ENCODE measurements at places on chromosomes 2 and 18.

- no peak for DNase-seq
Observed at GRCh38 chr2:234628953-234629352, 132.1 kb upstream of the ARL4C start.

GRCh38 chr2:57899898-57900297 is 146.7 kb upstream of the VRK2 start:
- DNase-seq = no peak

DNA sequence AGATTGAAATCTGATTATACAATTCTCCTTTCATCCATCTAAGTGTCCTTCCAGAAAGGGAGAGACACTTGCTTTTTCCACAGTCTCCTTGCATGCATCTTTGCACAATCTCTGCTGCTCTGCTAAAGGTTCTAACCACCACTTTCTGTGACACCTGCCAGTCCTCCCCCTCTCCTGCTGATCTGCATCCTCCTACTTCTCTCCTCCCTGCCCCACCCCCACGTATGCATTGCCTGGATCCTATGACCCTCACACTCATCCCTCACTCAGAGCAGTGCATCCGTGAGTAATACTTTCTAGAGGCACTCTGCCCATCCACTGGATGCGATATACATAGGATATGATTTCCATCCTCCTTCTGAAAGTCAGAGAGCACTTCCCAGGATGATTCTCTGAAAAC is 27.7 kb upstream of the TRAPPC8 start:
- no peak for DNase-seq

DNA sequence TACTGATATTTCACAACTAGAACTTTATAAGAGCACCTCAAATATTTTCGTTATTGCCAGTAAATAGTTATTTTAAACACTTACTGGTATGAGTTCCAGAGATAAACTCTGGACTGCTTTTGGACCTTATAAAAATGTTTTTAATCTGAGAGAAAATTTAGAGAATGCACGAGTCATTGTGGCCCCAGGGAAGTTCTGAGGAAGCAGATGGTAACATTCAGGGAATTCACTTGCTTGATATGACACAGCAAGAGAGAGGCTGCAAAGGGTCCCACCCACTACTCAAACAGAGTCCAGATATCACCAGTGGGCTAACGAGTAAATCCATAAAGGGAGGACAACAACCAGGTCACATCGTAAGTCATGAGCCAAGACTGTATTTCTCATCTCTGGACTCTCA is 526.8 kb downstream of the TDRD15 start:
- no peak for DNase-seq

- DNase-seq = no peak
Observed at GRCh38 chr2:76862901-76863300, 659.3 kb downstream of the LRRTM4 start.

- DNase-seq = no peak
Observed at GRCh38 chr2:132515010-132515409, 98.4 kb downstream of the GPR39 start.

DNA sequence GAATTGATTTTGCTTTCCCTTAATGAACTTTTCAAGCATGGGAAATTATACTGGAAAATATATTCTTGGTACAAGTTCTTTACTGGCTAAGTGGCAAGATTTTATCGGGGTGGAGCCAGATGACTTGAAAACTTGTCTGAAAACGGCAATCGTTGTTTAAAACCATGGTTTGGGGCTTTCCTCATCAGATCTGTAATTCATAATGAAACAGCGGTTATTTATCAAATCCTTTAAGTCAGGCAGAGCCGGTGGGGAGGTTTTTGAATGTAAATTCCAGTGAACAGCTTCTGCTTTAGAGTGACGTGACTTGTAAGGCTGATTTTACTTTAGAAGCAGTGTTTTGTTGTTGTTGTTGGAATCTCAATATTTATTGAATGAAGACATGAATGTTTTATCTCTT is 2.6 kb downstream of the SEC11C start:
- no peak for DNase-seq

DNA sequence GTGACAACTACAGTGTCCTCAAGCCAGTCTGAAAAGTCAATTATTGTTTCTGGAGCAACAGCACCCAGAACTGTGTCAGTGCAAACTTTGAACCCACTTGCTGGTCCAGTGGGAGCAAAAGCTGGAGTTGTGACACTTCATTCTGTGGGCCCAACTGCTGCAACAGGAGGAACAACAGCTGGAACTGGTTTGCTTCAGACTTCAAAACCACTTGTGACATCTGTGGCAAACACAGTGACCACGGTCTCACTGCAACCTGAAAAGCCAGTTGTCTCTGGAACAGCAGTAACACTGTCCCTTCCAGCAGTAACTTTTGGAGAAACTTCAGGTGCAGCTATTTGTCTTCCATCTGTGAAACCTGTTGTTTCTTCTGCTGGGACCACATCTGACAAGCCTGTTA is 59.8 kb downstream of the TAF4B start:
- DNase-seq = peak; percentile 18

DNA sequence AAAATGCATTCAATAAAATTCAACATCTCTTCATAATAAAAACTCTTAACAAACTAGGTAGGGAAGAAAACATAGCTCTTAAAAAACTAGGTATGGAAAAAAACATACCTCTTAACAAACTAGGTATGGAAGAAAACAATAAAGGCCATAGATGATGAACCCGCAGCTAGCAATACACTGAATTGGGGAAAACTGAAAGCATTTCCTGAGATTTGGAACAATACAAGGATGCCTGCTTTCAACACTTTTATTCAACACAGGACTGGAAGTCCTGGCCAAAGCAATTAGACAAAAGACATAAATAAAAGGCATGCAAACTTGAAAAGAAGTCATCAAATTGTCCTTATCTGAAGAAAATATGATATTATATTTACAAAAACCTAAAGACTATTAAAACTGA is 67.8 kb downstream of the NCKAP1 start:
- DNase-seq = no peak

DNA sequence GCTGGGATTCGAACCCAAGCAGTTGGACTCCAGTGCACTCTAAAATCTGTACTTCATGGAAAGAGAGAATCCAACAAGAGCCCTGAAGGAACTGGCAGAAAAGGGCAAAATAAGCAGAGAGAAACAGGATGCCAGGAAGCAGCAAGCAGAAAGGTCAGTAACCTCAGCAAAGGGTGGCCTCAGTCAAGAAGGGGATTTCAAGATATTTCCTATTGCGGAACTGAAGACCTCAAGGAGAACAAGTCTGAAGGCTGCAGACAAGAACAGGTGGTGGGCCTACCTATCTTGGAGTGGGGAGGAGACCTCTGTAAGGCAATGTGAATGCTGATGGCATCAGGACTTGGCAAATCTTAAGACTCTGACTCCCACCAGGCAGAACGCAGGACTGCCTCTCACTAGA is 20.1 kb upstream of the MREG start:
- DNase-seq = no peak

DNA sequence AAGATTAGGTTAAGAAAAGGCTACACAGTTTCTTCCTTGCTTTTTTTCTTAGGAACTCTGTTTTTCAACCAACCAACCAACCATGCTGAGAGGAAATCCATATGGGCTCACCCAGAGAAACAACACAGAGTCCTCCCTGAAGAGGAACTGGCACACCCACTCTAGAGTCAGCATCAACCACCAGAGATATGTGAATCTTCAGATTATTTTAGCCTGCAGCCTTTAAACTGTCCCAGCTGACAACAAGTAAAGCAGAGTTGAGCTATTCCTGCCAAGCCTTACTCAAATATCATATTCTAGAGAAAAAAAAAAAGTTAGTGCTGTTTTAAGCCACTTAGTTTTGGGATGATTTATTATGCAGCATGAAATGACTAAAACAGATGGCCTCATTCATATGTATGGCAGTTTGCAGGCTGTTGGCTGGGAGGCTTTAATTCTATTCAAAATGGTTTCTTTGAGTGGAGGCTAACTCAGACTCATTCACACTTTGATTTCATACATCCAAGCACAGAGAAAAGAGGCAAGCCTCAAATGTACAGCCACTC is 1637.7 kb upstream of the LRRTM1 start:
- no peak for DNase-seq

DNA sequence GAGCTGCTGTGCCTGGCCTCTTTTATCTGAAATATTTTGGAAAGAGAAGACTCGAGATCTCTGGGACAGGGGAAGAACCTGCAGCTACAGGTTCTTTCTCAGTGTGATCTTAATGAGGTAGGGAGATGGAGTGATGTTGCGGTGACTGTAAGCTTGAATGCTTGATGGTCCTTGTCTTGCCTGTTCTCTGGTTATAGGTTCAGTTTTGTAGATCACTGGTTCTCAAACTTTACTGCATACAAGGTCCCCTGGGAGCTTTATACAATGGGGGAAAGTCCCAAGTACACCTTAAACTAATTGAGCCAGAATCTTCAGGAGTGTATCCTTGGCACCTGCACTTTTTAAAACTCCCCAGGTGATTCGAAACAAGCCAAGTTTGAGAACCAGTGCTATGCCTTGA is 136.7 kb upstream of the CXCR4 start:
- DNase-seq = no peak

- no peak for DNase-seq
Observed at GRCh38 chr2:1406434-1406833, 6.8 kb upstream of the TPO start.

DNA sequence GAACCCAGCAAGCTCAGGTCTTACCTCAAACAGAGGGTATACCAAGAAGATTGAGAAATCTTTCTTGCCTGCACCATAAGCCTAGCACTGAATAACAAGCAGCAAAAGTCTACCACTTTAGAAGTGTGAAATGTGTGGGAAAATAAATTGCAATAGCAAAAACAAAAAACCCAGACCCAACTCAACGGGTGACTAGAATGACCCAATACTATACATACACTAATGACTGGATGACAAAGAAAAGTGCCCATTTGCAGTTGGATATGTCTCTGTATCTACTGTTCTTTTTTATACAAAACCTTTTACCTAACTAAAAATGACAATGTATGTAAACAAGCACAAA is 950.6 kb downstream of the TRIB2 start:
- DNase-seq = no peak

- DNase-seq = no peak
Observed at GRCh38 chr18:30970196-30970816, 72.2 kb downstream of the DSC3 start.

DNA sequence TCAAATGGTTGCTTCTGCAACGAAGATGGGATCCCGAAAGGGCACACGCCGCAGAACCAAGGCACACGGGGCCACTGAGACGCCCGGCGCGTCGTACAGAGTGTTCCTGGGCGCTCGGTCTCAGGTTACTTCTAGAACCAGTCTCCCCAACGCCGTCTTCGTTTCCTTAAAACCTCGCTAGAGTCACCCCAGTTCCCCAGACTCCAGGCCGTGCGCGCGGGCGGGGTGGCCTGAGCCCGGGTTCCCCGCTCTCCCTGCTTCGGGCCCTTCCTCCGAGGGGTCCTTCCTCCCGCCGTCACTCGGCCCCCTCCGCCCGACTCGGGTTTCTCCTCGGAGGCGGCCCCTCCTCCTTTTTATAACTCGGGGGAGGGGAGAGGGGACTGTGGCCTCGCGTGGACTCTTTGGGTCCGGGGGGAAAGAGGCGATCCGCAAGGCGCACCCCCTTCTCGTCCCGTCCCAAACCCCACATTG is 774 bp upstream of the FZD7 start:
- no peak for DNase-seq

DNA sequence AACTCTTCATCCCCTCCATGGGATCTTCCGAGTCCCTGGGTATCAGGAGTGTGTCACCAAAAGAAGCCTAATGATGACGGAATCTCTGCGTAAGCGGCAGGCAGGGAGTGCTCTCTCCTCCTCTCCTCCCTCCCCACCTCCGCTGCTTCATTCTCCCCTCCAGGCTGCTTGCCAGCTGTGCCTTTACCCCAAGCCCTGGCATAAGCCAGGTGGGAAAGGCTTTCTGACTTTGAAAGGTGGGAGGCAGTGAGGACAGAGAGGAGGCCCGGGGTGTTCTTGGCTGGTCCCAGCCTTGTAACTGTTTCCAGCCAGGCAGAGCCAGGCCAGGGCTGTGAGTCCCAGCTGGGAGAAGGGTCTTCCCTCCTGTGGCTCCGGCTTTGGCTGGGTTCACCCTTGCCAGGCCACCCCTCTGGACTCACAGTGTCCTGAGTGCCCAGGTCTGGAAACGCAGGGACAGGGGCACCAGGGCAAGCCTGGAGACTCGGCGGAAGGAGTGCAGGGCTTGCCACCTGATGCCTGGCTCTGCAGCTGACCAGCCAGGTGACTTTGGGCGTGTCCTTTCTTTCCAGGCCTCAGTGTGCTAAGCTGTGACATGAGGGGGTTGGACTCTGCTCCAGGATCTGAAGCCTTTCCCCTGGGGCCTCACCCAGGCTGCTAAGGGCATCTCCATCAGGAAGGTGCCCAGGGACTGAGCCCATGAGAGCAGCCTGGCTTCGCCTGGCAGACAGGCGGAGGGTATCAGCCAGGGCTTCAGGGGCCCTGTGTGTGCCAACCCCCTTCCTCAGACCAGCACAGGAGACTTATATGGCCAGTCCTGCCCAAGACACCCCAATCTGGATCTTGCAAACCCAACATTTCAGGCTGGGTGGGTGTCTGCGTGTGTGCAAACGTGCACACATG is 32.7 kb upstream of the HPCAL1 start:
- DNase-seq = no peak

- DNase-seq = no peak
Observed at GRCh38 chr18:21084511-21085078, 27.0 kb downstream of the ROCK1 start.

- no peak for DNase-seq
Observed at GRCh38 chr2:219538504-219538951, 5.1 kb downstream of the CHPF start.

DNA sequence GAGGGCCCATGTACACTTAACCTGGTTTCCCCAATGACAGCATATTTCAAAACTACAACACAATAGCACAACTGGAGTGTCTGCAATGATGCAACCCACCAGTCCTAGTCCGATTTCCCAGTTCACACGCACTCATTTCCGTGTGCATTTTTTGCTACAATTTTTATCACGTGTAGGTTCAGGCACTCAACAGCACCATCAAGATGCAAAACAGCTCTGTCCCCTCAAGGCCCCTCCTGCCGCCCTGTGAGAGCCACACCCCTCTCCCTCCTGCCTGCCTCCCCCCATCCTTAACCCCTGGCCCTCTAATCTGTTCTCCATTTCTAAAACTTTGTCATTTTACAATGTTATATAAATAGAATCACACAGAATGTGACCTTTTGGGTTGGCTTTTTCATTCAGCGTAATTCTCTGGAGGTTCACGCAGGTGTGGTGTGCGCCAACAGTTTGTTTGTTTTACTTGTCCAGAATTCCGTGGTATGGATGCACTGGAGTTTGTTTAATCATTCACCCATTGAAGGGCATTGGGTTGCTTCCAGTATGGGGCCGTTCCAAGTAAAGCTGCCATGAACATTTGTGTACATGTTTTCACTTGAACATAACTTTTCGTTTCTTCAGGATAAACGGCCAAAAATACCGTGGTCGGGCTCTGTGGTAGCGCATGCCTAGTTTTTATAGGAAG is 8.4 kb downstream of the KCNIP3 start:
- no peak for DNase-seq

- DNase-seq = no peak
Observed at GRCh38 chr2:98551316-98551715, 57.0 kb downstream of the COA5 start.

GRCh38 chr2:47651296-47651695 is 131.6 kb upstream of the MSH6 start:
- DNase-seq = no peak

- no peak for DNase-seq
Observed at GRCh38 chr18:2920546-2921343, 73.9 kb downstream of the EMILIN2 start.

GRCh38 chr2:104028061-104028460 is 825.9 kb upstream of the POU3F3 start:
- DNase-seq = no peak
